ENCODE measurements at places on chromosomes 2 and 18. TPM values are rescaled to one million over a fixed set of nuclear protein-coding genes. Genes with fewer than 3 reads are reported as not detected.

IL1RN gene
- not detected for total RNA-seq

LTBP1 gene
- total RNA-seq, result 3.9 TPM

SGO2 gene
- total RNA-seq, result 6.6 TPM

GRP gene
- not detected for total RNA-seq

DNA sequence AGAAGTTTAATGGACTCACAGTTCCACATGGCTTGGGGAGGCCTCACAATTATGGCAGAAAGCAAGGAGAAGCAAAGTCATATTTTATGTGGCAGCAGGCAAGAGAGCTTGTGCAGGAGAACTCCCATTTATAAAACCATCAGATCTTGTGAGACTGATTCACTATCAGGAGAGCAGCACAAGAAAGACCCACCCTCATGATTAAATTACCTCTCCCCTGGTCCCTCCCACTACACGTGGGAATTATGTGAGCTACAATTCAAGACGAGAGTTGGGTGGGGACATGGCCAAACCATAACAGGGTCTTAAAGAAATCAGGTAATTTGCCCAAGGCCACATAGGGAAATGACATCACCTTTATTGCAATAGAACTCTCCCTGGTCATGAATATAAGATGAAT, 1073.3 kb upstream of the ACVR2A start:
- DNase-seq, result no peak

GRCh38 chr2:66433945-66434678, 813 bp upstream of the MEIS1 start:
- DNase-seq, result peak; percentile 71

- DNase-seq, result no peak
Measured at GRCh38 chr2:176500901-176501300, 231.7 kb downstream of the MTX2 start.

DNA sequence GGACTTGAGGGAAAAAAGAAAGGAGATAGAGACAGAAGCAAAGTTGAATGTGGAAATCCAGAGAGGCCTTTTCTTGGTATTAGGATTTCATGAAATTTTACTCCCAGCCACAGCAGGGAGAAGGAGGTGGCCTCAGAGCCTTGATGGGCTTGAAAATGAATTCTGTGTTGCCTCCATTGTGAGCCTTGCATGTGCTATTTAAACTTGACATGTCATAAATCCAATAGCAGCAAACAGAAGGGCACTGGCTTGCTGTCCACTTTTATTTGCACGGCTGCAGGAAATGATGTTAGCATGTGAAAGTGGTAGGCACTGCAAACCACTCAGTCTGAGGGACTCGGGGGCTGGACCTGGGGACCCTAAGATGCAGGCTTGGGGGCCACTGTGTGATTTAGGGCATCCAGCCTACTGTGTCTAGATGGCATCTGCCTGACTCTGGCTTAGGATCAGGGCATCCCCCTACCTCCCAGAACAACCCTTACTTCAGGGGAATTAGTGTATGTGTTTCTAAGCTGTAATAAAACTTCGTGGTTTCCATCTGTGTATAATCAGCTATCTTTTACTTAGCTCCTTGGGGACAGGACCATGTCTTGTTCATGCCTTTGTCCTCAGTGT, 139.1 kb upstream of the SKOR2 start:
- DNase-seq, result no peak

DNA sequence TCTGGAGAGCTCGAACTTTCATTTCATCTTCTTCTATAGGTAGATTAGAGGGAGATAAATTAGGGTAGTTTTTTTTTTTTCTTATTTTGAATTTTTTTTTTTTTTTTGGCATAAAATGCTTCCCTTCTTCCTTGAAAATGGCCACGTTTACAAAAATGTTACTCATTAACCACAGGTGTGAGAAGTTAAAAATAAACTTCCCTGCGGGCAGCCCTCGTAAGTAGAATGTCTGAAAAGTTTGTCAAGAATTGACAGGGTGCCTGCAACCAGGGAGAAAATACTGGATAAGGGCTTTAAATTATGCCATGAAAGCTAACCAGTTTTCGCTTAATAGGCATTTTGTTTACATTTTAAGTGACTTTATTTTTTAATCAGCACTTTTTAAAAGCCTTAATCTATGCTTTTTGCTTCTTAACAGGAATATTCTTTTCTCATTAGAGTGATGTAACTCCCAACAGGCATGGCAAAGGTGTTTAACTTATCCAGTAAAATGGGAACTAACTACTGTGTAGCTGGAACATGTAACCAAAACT, 4.2 kb upstream of the FN1 start:
- DNase-seq, result no peak

GRCh38 chr2:165631089-165631488, 161.6 kb downstream of the CSRNP3 start:
- no peak for DNase-seq

- no peak for DNase-seq
Measured at GRCh38 chr2:96775160-96775559, 14.5 kb downstream of the CNNM4 start.

GRCh38 chr2:105867587-105867986, 122.9 kb downstream of the NCK2 start:
- no peak for DNase-seq

GRCh38 chr18:24593401-24593800, 133.0 kb downstream of the HRH4 start:
- no peak for DNase-seq

GRCh38 chr18:55323051-55323994, 264.7 kb downstream of the TCF4 start:
- DNase-seq, result no peak

- no peak for DNase-seq
Measured at GRCh38 chr18:13470516-13471197, 252.1 kb downstream of the LDLRAD4 start.

DNA sequence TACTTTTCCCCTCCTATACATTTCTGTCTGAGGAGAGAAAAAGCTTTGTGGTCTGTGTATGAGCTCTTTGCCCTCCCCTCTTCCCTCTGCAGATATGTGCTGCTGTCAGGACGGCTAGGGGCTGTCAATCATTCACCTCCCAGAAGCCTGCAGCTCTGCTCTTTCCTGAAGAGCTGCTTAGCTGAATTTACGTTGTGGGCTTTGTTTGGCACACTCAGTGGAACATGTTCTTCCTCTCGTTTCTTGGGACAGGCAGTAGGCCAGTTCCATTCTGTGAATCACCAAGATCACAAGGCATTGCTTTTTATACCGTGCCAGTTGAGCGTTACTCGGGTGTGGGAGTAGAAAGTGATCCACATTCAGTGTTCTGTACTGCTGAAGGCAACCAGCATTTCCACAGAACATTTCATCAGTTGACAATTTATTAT, 136.7 kb downstream of the LAMA3 start:
- no peak for DNase-seq

GRCh38 chr18:56937874-56938430, 208.9 kb upstream of the BOD1L2 start:
- DNase-seq, result no peak

All from glutamatergic neuron (in vitro differentiated cells).